ENCODE measurements at places on chromosomes 11 and 22. TPM values are rescaled to one million over a fixed set of nuclear protein-coding genes. Genes with fewer than 3 reads are reported as not detected.

ST14 gene
- 32.7 TPM for total RNA-seq

OR5A1 gene
- total RNA-seq, result 0.03 TPM

- no peak for DNase-seq
Observed at GRCh38 chr22:38213319-38213989, 11.7 kb downstream of the MAFF start.

DNA sequence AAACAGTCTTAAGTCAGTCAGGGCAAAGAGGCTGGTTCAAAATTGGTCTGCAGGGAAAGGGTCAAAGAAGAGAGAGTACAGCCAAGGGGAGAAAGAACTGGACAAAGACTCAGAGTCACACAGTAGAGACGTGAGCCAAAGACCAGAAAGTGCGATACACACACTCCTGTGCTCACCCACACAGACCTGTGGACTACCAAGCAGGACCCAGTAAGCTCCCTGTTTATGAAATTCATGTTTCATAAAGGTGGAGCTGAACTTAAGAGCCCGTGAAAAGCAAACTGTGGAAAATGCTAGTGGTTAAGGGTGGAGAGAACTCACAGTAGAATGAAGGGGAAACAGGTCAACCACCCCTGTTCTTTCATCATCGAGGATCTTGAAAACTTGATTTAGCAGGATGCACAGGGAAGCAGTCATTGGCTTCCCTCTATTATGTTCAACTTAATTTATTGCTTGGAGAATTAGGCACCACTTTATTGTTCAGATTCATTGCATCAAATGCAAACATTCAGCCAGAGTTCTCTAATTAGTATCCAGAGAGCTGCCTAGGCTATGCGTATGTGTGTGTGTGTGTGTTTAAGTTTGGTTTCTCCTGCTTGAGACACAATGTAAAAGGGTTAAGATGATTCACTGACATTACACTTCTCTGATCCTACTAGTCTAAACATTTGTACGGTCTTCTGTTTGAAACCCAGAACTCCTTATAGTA, 160.9 kb upstream of the MTMR2 start:
- no peak for DNase-seq

DNA sequence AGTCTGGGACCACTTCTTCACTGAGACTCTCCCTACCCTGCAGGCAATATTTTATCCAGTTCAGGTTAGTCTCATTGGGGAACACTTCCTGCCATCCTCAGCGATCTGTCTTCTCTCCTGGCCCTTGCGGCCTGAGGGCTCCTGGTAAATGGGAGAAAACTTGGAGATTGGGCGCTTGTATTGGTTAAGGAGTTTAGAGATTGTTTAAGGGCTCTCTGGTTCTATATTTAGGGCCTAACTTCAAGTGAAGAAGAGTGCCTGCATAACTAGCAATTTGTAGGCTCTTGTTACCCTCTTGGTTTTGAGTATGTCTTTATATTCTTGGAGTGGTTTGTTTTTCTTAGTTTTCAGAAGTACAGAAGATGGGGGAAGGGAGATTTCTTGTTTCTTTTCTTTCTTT, 72.7 kb downstream of the TRAF6 start:
- DNase-seq, result no peak

DNA sequence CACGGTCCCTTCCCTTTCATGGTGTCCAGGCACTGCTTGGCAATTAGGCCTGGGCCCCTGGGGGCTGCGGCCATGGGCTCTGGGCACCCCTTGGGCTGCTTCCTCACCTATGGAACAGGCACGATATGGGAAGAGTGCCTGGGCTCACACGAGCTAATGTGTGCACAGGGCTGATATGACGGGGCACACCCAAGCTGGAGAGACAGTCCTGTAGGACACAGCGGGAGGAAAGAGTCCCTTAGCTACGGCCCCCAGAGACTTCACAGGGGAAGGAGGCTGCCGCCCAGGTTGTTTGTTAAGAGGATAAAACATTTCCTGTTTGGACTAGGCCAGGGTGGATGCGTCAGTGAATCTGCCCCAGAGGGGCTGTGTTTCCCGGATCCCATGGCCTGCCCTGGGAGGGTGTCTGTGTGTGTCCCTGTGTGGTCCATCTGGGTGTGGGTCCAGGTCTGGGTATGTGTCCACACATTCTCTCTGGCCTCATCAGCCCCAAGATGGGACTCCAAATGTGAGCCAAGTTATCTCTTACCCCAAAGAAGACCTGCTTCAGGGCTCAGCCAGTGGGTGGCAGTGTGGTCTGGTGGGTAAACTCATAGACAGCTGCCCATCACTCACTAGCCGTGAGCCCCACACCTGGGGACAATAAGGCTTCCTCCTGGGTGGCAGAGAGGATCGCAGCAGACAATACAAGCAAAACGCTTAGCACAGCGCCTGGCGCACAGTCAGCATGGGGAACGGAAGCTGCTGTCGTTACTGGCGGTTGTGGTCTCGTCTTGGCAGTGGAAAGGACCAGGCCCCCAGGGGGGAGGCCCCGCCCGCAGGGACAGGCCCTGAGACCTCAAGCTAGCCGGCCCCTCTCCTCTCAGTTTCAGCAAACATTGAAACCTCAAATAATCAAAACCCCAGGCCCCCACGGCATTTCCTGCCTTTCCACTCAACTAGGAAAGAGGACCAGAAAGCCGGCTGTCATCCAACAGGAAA, 3.2 kb upstream of the EMID1 start:
- DNase-seq, result peak; percentile 68
